Right lobe of liver (tissue), 6 donors: ENCODE measurements at places on chromosomes 4 and X.

DNA sequence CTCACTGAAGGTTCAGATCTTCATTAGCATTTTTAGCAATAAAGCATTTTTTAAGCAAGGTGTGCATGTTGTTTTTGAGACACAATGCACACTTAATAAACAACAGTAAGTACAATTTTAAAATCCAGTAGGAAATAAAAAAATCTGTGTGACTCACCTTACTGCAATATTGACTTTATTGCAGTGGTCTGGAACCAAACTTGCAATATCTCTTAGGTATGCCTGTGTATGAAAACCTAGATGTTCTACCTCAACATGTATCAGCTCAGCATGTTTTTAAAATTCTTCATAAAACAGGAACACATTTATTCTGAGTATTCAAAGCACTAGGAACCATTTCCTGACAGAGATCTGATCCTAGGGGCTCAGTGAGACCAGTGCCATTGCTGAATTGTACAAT, 26.7 kb downstream of the NR0B1 start:
- no peak for DNase-seq

DNA sequence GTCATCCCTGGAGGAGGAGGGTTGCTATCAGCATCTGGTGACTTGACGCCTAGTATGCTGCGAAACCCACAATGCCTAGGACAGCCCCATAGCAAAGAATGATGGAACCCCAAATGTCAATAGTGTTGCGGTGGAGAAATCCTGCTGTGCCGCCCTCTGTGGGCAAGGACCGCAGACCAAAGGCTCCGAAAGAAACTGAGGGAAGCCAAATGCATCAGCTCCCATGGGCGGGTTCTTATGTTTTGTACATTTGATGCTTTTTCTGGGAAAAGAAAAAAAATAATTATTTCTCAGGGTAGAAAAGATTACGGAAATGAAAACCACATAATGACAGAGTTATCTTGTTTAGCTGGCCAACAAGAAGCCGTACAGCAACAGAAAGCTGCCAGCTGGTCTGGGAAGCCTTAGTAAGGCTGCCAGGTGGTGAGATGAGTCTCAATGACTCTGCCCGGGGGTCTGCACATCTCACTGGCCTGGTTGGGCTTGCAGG, 95.0 kb upstream of the TBL1X start:
- no peak for DNase-seq

GRCh38 chr4:127586922-127587571, 45.7 kb upstream of the INTU start:
- DNase-seq, result no peak

GRCh38 chr4:10098780-10099160, 17.8 kb downstream of the WDR1 start:
- DNase-seq, result no peak

DNA sequence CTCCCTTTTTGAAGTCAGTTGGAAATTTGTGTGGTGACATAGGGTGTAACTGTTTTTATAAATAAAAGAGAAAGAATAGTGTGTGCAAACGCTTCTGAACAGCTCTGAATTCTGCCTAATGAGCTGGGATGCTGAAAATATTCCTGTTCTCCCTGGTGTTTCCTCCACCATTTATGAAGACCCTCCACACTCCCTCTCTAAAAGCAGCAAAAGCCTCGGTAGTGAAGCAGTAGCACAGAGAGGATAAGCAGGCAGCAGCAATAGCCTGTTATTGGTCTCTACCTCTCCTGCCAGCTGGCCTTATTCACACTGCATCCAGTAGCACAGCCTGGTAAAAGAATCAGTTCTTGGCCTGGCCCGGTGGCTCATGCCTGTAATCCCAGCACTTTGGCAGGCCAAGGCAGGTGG, 406.1 kb downstream of the IQCM start:
- no peak for DNase-seq

DNA sequence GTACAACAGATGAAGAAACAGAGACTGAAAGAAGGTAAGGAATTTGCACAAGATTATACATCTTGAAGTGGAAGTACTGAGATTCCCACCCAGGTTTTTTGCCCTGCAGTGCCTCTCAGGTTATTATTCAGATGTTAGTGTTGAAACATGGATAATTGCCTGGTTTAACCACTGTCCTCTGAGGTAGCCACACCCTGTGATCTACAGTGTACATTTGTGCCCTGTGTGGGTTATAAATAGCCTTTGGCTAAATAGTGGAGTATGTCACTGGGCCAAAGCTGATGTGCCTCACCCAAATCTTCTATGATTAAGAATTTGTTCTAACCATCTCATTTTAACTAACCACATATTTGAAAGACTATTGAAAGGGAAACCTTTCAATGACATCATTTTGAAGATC, 5.4 kb upstream of the ASB5 start:
- DNase-seq, result no peak

- DNase-seq, result no peak
These were observed 1.7 kb upstream of the TMEM271 start for GRCh38 chr4:577499-578450.

DNA sequence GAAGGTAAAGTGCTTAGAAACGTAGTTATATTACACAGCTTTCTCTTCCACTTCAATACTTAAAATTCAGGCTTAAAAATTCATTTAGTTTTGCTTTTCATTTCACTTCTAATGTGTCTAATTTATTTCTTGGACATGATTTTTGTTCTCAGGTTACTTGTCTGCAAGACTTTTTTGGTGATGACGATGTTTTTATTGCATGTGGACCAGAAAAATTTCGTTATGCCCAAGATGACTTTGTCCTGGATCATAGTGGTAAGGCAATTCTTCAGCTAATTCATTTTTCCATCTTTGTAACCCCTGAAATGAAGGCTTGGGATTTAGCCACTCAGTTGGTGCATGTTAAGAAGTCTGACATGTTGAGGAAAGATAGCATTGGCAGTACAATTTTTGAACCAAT, 114.7 kb downstream of the DCLK2 start:
- DNase-seq, result no peak

GRCh38 chr4:46886711-46887110, 22.3 kb downstream of the COX7B2 start:
- no peak for DNase-seq

DNA sequence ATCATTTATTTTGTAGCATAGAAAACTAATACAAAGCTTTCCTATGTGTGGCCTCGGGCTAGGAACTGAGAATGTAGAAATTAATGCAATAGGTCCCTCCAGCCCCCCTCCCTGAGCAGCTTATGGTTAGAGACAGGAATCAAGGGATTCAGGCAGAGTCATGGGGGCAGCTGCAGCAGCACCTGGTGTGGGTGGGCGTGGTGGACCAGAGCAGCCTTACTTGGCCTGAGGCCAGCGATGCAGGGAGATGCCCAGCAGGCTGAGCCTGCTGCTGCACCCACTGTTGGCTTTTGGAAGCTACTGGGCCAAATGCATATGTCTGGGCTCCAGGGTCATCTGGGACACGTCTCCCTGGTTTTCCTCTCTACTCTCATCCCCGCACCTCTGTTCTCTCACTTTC, 74.0 kb downstream of the STK32B start:
- no peak for DNase-seq

DNA sequence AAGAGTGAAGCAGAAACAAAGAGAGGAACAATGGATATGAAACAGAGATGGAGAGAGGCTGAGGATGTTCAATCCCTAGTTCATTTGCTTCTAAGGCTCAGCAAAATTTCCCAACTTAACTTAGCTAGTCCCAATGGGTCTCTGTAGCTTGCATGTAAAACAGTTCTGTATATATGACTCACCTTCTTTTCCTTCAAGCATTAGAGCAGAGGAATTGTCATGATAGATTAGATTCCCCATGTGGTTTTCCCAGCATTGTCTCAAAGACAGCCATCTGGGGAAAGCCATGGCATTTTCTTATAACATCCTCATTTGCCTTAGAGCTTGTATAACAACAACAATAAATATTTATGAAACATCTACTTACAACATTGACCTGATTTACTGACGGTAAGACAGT, 93.9 kb upstream of the GATB start:
- DNase-seq, result no peak

DNA sequence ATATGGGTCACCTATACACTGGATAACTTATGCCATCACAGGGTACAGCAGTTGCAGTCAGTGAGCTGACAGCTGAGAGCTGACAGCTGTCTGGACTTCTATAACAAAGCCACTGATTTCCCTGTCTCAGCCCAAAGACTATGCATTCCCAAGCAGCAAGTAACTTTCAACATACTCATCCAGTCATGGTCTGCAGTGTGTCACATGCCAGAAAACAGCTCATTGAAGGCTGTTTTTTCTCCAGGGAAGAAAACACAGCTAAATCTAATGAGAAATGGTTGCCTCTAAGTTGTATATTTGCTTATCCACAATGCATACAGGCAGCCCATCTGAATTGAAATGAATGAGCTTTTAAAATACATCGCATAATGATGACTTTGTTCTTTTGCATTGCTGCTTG, 6.3 kb downstream of the KIAA1210 start:
- no peak for DNase-seq

DNA sequence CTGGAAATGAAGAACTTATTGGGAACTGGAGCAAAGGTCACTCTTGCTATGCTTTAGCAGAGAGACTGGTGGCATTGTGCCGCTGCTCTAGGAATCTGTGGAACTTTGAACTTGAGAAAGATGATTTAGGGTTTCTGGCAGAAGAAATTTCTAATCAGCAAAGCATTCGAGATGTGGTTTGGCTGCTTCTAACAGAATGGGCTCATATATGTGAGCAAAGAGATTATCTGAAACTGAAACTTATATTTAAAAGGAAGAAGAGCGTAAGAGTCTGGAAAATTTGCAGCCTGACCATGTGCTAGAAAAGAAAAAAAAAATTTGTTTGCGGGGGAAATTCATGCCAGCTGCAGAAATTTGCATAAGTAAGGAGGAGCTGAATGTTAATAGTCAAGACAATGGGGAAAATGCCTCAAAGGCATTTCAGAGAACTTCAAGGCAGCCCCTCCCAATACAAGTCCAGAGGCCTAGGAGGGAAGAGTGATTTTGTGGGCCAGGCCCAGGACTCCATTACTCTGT, 35.9 kb upstream of the PAPSS1 start:
- no peak for DNase-seq

DNA sequence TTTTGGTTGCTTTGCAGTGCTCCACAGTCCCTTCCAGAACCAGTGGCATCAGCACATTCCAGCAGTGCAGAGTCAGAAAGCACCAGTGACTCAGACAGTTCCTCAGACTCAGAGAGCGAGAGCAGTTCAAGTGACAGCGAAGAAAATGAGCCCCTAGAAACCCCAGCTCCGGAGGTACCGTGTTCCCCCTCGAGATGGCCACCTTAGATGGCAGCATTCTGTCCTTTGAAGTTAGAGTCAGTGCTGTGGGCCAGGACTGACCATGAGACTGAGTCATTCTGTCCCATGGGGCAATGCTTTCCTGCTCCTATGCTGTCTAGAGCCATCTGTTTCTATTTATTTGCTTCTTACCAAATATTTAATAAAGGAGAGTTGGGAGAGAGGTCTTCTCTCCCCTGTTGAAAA, 112.3 kb downstream of the KLHL8 start:
- no peak for DNase-seq

DNA sequence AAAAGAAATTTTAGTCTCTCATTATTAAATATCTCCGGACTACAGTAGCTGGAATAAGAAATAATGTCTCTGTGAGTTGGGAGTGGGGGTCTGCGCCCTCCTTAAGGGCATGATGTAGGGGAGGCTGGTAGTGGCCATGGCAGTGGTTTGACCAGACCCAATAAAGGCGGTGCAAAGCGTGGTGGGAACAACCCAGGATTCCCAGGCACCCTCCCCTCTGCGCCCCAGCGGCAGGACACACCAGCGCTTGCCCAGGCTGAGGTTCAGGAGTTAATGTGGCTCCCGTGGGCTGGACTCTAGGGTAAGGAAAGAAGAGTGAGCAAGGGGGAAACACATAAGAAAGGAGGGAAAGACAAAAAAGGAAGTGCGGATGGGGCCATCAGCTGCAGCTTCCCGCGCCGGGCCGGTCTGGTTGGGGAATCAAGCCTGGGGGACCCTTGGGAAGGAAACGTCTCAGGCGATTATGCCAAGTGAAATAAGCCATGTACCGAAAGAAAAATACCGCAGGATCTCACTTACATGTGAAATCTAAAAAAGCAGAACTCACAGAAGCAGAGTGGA, 157.5 kb upstream of the SMIM31 start:
- no peak for DNase-seq

DNA sequence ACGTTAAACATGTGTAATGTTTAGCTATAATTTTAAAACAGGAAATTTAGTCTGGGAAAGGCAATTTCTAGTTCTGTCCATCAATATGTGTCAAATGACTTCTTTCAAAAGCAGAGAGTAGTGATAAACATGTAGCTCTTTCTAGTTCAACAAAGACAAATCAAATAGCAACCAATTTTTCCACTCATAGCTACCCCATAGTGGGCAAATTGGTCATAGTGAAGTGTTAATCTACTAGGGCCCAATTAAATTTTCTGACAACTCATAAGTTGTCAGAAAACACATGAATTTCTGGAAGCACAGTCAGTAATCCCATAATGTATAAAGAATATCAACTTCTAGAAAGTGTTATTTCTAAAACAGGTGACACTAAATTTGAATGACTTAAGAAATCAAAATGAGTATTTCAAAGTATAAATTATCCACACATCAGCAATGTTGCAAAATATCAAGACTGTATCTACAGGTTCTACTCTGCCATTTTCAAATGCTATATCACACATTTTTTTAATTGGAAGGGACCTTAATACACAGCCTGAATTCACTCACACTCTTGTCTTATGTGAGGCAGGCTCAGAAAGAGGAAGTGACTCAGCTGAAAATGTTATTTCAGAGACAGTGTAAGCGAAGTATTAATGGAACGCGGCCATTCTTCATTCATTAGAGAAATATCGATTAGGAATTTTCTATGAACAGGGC, 7.7 kb downstream of the OCIAD2 start:
- no peak for DNase-seq

GRCh38 chr4:153757407-153757806, 2.4 kb downstream of the RNF175 start:
- no peak for DNase-seq

DNA sequence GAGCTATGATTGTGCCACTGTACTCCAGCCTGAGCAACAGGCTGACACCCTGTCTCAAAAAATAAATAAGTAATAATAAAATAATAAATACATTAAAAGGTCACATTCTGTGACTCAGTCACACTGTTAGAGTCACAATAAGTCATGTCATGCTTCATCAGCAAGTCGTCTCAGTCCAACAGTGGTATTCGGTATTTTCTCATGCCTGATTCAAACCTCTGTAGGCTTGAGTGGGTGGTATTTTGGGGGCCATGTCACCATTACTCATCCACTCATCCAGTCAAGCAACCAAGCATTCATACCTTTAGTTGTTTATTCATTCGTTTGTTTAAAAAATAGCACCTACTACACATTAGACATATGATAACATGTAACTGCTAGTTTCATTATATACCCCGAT, 46.9 kb downstream of the SUPT20HL2 start:
- DNase-seq, result no peak

DNA sequence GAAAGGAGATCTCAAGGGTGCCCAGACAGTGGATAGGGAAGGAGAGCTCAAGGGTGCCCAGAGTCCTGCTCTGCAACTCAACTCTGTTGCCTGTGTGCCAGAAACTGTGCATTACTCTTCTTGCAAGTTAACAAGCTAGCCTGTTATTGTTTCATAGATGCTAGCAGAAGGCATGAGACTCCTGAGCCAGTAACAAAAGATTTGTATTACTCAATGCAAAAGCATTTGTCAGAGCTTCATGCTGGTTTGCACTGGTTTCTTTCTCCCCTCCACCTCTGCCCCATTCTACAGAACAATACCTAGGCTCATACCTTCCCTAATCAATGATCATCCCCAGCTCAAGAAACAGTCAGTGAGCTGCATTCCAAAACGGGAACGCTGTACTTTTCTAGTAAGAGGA, 124.5 kb upstream of the NEIL3 start:
- DNase-seq, result no peak
